NT2/D1 (cell line): ENCODE measurements at places on chromosomes 3 and 15.

- peak; percentile 30 for DNase-seq
Observed at GRCh38 chr3:88003115-88003755, 55.6 kb downstream of the CGGBP1 start.

- no peak for DNase-seq
Observed at GRCh38 chr3:161100994-161101393, 4.2 kb downstream of the B3GALNT1 start.

DNA sequence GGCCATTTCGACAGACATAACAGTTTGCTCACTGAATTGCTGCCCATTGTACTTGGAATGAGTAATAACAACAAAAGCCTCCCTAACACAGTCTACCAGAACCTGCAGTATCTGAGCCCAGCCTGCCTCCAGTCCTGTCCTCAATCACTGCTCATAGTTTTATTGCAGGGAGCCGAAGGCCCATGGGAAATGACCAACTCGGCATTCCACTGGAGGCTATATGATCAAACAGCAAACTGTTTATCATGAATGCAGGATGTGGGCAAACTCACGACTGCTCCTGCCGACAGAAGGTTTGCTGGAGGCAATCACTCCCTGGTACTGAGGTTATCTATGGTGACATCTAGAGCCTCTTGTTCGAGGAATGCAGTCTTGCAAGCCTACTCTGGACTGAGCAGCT lies 46.3 kb downstream of the LSM3 start:
- DNase-seq: no peak

- DNase-seq: no peak
Observed at GRCh38 chr3:159627634-159628033, 361.0 kb upstream of the IL12A start.

DNA sequence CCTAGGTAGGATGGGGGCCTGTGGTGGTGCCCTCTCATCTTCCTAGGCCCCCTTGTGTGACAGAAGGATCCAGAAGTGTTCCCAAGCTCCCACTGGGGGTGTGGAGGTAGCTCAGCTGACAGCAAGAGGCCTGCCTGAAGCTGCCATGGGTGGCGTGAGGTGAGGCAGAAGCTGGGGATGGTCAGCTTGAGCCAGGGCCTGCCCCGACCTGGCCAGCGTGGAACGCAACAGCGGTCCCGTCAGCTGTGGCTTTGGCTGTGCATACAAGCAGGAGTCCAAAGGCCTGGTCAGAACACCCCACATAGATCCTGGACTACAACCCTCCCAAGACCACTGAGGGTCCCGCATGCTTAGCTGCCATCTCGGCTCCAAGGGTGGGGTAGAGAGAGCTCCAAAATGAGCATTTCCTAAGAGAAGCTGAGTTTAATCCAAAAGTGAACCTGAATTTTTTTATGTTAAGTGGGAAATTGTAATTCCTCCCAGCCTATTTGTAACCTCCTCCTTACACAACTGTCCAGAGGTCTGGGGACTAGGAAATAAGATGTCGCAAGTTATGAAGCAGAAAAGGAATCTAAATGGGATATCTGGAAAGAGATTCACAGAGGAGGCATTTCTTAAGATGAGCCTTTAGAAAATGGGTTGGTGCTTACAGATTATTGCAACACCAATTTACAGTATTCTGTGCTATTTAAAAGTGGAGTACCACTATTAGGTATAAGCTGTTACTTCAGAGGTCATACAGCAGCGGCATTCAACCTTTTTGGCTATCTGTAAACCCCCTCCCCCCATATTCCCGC lies 9.9 kb upstream of the PLA2G4D start:
- DNase-seq: no peak

DNA sequence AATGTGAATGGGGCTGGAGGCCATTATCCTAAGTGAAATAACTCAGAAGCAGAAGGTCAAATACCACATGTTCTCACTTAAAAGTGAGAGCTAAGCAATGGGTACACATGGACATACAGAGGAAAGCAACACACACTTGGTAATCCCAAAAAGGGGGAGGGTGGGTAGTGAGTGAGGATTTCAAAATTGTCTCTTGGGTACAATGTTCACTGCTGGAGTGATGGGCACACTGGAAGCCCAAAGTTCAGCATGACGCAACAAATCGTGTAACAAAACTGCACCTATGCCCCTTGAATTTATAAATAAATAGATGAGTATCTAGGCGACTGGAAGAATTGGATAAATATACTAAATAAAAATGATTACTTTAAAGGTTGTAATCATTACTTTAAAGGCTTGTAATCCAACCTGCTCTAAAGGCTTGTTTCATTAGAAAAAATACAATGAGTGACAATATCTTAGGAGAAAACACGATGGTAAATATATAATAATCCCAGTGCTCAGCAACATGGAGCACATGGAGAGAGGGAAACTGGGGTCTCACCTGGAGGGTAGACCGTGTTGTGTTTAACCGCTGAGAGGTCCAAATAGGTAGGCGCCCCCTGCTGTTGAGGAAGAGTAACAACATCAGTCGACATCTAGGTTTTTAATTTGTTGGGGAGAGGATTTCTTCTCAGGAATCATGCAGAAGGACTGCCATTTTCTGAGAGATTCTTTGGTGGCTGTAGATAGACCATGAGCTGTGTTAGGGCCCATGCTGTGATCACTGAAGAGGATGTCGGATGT lies 78.5 kb upstream of the ROBO1 start:
- DNase-seq: peak; percentile 22

DNA sequence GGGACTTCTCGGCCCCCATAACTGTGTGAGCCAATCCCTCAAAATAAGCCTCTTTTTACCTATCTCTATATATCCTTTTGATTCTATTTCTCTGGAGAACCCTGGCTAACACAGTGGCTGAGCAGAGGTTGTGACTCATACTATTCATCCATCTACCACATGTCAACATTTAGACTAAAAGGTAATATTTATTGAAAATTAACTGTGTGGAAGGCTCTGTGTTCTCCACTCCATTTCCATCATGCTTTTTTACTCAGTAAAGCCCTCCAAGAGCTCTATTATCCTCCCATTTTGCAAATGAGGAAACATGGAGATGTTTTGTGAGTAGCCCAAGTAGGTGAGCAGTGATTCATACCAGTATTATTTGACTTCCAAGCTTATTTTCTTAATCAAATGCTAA lies 217.9 kb upstream of the DCBLD2 start:
- no peak for DNase-seq

DNA sequence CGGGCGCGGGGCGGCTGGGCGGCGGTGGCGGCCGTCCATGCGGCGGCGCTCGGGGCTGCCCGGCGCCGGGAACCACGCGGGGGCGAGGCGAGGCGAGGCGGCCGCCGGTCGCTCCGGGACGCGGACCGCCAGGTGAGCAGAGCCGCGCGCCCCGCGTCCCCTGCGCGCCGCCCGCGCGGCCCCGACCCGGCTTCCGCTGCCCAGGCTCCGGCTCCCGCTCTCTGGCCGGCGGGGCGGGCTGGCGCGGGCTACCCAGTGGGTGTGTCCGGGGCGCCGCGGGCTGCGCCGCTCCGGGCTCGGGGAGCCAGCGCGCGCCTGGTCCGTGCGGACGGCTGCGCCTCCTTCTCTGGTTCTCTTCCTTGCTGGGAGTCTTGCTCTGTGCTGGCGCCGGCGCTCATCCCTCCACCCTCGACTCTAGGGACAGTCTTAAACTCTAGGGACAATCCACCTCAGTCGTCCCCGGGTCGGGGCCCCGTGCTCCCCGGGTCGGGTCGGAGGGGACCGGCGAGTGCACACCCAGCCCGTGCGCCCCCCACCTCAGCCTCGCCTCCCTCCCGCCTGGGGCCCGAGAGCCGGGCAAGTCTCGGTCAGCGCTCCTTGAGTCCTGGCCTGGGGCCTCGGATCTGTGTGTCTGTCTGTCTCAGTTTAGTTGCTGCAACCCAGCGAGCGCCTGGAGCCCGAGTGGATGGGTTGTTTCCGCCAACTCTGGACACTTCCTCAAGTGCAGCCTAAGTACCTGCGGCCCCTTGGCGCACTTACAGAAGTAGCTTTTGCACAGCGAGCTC lies 488 bp downstream of the THSD4 start:
- no peak for DNase-seq

DNA sequence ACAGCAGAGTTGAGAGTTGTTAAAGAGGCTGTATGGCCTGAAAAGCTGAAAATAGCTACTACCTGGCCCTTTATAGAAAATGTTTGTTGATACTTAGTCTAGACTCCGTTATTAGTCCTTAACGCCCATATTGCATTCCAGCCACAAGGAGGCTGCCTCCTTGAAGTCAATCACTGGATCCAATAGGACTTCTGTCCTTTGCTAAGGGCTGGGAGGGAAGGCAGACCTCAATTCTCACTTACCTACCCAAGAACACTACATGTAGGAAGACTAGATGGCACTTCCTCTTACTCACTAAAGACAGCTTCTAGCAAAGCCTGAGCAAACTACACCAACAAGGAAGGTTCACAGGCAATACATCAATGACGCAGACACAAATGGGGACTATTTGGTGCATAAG lies 139.5 kb upstream of the HACD2 start:
- DNase-seq: no peak

- DNase-seq: no peak
Observed at GRCh38 chr3:165852191-165852590, 15.0 kb upstream of the BCHE start.

DNA sequence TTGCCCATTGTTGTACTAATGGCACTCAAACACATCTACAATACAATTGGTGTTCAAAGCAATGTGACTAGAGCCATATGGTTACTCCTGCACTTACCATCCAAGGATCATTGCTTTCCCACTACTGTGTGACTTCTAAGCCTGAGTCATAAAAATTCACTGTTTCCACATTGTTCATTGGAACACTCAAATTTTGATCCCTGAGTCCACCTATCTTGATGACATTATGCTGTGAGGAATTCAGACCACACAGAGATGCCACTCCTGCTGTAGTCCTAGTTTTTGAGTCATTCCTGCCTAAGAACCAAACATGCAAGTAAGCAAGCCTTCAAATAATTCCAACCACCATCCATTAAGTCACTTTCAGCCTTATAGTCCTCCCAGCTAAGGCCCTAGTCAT lies 176.2 kb downstream of the EFHB start:
- DNase-seq: no peak

DNA sequence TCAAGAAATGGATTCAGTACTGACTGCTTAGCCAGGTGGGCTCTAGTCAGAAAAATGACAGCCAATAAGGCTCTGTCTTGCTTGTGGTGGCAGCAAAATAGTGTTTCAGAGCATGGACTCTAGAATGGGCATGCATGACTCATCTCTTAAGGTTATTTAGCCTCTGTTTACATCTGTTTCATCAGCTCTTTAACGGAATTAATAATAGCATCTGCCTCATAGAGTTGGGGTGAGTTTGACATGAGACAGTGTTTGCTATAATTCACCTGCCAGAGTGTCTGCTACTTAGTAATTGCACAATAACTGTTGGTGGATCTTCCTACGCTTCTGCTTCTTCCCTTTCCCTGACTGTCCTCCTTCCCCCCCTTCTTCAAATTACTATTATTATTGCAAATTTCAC lies 350.4 kb upstream of the SEMA6D start:
- DNase-seq: no peak

DNA sequence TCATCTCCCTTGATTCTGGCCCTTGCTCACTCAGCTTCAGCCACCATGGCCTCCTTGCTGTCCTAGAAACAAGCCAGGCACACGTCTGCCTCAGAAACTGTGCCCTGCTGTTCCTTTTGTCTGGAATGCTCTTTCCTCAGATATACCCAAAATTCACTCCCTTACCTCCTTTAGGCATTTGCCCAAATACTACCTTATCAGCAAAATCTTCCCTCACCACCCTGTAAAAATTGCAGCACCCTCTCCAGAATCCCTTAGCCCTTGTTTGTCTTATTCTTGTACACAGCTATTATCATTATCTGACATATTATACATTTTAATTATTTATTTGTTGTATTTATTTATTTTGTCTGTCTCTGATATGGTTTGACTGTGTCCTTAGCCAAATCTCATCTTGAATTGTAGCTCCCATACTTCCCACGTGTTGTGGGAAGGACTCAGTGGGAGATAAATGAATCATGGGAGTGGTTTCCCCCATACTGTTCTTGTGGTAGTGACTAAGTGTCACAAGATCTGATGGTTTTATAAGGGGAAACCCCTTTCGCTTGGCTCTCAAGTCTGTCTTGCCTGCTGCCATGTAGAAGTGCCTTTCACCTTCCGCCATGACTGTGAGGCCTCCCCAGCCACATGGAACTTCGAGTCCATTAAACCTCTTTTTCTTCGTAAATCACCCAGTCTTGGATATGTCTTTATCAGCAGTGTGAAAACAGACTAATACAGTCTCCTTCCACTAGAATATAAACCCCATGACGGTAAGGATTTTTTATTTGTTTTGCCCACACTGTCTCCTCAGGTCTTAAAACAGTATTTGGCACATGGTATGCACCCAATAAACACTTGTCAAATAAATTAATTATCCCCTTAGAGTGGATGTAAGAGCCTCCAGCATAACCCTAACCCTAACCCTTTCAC lies 60.0 kb upstream of the STT3B start:
- DNase-seq: no peak

GRCh38 chr3:25527801-25528200 lies 99.7 kb downstream of the RARB start:
- no peak for DNase-seq

DNA sequence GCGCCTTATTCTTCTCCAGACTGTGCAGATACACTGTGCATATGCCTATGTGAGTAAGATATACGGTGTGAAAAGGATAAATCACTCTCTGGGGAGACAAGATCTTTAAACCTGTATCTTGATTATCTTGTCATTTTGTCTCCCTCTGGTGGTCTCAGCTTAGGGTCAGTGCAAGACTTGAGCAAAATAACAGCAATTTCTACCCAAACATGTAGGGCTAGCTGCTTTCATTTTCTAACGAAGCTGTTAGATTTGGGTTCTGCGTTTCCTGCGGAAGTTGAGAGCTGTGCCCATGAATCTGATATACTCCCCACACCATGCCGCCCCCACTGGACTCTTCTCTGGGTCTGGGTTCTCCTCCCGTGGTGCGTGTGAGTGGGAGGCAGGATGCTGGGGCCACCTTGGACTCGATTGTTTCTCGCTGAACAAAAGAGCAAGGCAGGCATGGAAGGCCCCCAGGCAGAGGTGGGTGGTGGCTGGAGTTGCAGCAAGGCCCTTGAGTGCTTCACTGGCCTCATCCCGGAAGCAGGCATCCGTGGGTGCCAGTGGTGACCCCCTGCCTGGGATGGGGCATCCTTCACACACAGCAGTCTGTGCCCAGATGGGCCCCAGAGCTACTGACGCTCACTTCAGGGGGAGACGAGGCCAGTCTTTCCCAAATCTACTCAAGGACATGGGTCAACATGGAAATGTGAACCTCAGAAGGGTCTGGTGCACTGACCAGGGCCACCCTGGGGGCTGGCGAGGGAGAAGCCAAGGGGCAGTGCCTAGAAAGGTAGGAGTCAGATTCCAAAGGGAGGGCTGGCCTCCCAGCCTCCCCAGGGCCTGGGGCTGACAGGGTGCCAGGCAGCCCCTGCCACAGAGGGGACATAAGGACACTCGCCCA lies 179.6 kb downstream of the NSMCE3 start:
- DNase-seq: no peak

GRCh38 chr3:188775412-188775811 lies 396.4 kb upstream of the TPRG1 start:
- no peak for DNase-seq

- DNase-seq: no peak
Observed at GRCh38 chr3:157922614-157923013, 183.6 kb downstream of the SHOX2 start.

- no peak for DNase-seq
Observed at GRCh38 chr15:40886586-40886985, 7.7 kb upstream of the VPS18 start.
